T follicular helper cell (primary cell): ENCODE measurements at places on chromosomes 6 and 20.

DNA sequence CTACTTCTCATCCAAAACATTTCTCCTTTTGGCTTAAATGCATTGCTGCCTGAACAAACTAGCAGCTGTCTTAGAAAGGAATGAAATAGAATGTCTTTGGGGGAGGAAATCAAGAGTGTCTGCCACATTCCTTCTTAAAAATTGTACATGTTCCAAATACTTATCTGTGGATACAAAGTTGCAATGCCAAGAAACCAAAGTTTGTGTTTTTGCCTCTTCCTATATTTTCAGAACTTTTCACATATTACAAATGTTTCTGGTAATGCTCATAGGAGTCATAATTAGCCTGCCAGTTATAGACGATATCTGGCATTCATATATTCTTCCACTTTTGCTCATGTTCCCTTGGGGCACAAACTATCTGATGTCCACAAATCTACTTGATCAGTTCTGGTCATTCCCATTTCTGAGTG is 165.5 kb upstream of the BMP5 start:
- no peak for DNase-seq

DNA sequence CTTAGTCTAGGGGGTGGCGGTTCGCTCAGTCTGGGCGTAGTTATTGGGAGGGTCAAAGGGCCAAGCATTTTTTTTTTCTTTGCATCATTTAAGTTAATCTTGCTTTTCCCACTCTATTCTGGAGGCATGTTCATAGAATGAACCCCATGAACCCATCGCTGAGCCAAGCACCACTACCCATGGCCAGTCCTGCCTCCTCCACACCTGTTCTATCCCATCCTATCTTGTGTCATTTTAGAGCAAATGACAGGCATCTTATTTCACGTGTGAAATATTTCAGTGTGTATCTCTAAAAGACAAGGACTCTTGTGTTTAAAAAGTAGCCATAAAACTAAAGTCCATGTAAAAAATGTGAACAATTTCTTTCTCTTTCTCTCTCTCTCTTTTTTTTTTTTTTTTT is 13.9 kb downstream of the SRC start:
- DNase-seq, result no peak

GRCh38 chr6:7494638-7495037 is 46.8 kb upstream of the DSP start:
- no peak for DNase-seq

GRCh38 chr20:37904008-37904642 is 1.2 kb downstream of the VSTM2L start:
- DNase-seq, result no peak

DNA sequence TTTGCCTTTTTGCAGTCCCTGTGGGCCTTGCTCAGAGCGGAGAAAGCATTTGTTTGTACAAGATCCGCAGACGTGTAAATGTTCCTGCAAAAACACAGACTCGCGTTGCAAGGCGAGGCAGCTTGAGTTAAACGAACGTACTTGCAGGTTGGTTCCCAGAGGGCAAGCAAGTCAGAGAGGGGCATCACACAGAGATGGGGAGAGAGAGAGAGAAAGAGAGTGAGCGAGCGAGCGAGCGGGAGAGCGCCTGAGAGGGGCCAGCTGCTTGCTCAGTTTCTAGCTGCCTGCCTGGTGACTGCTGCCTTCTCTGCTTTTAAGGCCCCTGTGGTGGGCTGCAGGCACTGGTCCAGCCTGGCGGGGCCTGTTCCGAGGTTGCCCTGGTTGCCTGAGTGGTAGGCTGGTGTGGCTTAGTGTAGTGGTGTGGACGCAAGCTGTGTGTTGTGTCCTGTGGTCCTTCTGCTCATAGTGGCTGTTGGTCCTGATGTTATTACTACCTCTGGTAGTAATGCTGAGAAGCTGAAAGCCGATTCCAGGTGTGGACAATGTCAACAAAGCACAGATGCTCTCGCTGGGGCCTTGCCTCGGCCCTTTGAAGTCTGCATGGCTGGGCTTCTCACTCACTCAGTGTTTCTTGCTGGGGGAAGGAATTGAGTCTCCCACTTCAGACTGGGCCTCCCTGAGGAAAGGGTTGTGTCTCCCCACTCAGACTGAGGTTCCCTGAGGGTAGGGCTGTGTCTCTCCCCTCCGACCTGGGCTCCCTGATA is 12.1 kb downstream of the VEGFA start:
- no peak for DNase-seq

DNA sequence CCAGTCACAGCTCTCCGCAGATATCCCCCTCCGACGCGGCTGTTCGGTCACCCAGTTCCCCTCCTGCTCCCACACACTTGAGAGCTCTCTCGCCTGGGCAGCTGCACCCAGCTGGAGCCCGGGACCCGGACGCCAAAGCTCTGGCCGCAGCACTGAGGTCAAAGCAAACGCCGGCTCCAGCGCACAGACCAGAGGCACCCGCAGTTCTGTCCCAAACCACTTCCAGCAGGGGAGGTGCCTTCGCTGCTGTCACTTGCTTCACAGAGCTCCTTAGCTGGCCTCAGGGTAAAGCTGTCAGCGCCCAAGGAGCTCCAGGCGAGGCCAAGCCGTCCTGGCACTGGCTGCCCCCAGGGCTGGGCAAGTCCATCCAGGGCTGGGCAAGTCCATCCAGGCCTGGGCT is 27.9 kb downstream of the SLC2A4RG start:
- DNase-seq, result no peak

GRCh38 chr20:17808357-17808756 is 108.6 kb downstream of the BANF2 start:
- DNase-seq, result no peak
